RPMI7951 (cell line): ENCODE measurements at places on chromosomes 16 and 17. TPM values are rescaled to one million over a fixed set of nuclear protein-coding genes. Genes with fewer than 3 reads are reported as not detected.

Gene PROCA1
- 1.1 and 1.3 TPM in 2 replicates for total RNA-seq

Gene CRYBA1
- total RNA-seq = not detected in 2 replicates

GRCh38 chr17:7479213-7480088 lies at the start of gene ZBTB4:
Gene ZBTB4, minus strand, starts transcription at chr17:7479631. Its CDS starts 12,830 bp downstream, at chr17:7466801.
- peak; percentile 51 for DNase-seq

DNA sequence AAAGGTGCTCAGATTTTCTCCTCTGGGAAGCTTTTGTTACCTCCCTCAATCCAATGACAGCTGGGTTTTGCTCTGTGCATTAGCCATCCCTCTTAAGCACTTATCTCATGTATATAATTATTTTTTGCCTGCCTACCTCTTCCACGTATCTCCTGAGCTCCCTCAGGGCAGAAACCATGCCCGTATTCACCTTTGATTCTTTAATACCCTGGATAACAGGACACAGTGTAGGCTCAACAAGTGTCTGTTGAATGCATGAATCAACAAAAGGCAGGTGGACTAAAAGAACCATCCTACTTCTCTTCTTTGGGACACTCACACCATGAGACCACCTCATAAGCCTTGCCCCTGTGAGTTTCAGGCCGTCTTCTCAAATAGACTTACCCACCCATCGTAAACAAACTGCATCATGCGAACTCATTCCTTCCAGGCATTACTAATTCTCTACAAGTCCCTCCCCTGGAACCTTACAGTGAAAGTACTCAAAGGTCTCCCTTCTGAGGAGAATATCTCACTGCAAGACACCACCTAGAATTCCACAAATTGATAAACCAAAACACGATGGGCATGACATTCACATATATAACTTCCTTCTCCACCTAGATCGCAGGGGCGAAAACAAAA lies 3.2 kb downstream of the ARHGAP17 start:
- no peak for DNase-seq

DNA sequence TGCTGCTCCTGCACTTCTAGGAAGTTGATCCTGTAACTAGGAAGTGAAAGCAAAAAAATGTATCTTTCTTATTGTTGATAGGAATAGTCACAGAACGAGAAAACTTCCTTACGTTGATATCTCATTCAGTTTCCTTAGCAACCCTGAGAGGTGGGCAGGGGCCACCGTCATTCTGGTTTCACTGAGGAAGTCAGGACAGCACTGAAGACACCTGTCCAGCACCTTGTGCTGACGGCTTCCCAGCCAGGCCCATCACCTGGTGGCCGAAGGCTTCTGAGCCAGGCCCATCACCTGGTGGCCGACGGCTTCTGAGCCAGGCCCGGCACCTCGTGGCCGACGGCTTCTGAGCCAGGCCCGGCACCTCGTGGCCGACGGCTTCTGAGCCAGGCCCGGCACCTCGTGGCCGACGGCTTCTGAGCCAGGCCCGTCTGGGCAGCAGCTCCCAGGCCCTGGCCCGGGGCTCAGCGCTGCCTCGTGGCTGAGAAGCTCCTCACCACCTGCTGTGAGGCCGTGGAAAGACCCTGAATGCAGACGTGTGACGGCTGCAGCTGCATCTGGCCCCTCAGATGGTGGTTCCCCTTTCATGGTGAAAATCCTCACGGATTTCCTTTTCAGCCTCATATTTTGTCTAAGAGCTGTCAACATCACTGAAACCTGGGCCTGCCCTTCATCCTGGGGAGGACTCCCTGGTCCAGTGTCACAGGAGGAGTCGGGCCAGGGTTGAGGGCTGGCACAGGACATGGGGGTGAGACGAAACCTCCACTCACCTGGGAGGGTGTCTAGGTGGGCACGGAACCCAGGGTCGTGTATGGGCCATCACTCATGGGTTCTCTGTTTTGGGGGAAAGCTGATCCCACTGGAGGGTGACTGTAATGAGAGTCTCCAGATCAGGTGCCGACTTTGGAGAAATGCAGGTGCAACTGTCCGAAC lies 33.0 kb upstream of the ZNF750 start:
- no peak for DNase-seq

- no peak for DNase-seq
These were observed 14.7 kb downstream of the RABEP2 start for GRCh38 chr16:28910086-28911031.

DNA sequence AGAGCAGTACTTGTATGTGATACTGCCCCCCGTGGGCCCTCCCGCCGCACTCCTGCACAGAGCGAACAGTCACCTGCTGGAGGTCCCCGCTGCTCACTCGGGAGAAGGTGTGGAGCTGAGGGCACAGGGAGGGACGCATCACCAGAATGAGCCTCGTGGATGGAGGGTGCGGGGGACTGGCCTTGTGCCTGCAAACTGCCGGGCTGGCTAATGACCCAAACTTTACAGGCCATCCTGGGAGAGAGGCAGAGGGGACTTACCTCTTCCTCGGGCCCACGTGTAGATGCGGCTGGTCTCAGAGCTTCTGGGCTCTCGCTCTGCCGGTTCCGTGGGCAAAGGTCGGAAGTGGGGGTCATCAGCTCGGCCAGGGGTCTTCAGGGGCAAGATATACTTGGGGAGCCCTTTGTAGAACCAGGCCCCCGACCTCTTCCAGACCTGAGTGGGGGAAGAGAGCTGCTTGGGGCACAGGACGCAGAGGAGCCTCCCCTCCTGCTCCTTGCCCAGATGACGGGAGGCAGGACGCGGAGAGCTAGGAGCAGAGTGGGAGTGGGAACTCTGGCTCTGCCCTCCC lies 65.5 kb upstream of the DOC2B start:
- DNase-seq = no peak

DNA sequence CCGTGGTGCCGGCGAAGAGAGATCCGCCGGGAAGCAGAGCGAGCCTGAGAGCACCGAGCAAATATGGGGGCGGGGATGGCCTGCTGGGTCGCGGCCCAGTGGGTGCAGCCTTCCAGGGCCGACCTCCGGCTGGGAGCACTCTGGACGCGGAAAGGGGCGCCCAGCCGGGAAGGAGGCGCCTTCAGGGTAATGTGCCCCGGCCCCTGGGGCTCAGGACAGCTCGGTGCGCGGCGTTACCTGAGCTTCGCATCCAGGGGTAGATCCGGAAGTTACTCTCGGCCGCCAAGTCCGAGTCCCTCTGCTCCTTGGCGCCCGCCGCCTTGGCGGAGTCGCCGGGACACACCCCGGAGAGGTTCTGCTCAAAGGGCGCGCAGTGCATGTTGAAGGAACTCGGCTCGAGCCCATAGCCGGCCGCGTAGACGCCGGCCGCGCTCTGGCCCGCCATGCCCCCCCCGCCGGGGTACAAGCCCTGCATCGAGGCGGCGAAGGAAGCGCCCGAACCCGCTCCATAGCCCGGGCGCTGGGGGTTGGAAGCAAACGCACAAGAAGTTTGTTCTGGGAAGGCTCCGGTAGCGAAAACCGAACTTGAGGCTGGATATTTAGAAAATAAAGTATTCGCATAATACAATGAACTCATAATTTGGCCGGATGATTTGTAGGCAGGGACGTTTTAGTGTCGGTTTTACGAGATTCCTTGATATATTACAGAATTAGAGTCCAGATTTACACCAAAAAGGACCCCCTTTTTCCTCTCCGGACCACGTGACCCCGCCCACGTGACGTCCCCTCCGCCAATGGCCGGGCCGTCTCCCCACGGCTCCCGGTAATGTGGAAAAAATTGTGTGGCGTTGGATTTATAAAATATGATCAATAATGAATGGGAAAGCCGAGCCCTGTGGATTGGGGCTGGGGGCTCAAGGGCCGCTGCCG lies at the start of gene HOXB7:
TSS of gene HOXB7 (minus strand) at position 736 of the 930 bp plus-strand sequence. CDS start at position 637, 99 bp downstream.
- peak; percentile 58 for DNase-seq
